ENCODE measurements at places on chromosomes 6 and 20.

DNA sequence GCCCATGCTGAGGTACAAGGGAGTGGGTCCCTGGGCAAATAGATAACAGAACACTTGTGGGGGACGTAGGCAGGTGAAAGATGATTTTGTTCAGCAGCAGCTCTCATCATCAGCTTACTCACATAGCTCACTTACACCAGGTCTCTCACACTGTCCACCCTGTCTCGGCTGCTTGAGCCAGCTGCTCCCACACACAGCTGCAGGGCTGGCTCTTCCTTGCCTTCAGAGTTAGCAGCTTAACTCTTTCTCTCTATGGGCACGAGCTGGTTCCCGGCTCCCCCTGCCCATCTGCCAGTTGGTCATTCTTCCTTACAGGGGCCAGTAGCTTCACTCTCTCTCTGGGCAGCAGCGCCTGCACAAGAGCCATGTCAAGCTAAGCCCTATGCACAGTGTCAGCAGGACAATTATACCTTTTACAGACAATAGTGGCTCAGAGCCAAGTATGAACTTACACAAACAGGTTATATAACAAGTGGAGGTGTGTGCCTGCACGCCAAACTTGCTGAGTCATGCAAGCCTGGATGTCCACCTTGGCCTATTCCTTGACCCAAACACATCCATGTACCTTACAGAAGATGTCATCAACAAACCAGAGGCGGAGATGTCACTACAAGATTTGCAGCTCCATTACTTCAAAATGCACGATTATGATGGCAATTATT is 18.7 kb downstream of the ZNF391 start:
- no peak for DNase-seq

DNA sequence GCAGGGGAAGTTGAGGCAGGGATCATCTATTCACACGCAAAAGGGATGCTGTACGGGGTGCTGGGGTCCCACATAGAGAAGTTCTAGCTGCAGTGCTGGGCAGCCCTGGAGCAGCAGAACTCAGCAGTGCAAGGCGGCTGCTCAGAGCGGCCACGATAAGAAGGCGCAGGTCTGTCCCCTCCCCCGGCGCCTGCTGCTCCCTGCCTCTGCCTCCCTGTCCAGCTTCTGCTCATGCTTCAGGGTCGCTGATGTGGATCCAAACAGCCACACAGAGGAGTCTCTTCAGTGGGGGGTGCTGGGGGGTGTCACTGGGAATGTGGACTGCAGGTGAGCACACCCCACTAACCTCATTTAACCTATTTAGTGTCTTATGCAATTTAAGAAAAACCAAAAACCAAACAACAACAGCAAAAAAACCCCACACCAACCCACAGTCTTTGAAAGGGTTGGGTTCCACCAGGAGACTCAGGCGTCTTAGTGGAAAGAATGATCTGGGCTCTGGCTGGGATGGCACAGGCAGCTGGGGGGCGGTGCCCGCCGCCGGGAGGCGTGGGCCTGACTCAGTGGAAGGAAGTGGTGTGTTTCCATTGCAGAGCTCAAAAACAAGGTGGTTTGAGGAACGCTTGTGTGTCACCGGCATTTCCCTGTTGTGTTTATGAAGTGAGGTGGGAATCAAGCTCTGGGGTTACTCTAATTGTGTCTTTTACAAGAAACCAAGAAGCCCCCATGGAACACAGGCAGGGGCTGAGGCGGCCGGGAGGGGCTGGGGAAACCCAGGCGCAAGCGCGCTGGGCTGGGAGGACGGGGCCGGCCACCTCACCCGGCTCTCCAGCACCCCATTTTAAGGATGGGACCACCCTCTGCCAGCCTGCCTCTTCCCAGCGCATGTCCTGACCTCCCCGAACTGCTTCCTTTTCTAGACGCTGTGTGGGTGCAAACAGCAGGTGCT is 55.1 kb downstream of the IRF4 start:
- no peak for DNase-seq

DNA sequence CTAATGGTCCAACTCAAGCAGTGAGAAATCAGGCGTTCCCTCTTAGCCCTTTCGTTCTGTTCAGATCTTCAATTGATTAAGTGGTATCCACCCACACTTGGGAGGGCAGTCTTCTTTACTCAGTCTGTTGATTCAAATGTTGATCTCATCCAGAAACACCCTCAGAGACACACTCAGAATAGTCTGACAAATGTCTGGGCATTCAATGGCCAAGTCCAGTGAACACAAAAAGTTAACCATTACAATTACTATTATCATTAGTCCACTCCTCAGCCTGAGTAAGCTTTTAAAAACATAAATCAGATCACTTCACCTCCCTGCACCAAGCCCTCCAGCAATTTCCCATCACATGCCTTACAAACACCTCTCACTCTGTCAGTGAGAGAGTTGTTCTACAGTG is 423.2 kb downstream of the RFPL4B start:
- no peak for DNase-seq

DNA sequence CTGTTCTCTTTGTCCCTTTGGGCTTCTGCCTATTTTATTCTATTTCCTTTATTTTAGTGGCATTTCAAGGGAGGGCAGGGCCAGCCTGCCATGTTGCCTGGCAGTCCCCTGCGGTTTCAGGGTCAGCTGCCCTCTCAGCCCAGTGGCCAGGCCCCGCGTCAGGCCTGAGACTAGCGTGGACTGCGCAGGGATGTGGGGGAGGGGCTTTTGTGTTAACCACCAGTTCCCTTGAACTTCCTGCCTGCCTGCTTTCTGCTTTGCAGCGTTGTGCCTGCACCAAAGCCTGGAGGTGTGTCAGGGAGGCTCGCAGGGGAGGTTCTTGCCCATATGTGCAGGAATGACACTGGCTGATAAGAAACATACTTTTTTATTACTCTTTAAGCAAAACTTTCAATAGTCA is 157.6 kb downstream of the SLC35B3 start:
- DNase-seq = peak; percentile 61

DNA sequence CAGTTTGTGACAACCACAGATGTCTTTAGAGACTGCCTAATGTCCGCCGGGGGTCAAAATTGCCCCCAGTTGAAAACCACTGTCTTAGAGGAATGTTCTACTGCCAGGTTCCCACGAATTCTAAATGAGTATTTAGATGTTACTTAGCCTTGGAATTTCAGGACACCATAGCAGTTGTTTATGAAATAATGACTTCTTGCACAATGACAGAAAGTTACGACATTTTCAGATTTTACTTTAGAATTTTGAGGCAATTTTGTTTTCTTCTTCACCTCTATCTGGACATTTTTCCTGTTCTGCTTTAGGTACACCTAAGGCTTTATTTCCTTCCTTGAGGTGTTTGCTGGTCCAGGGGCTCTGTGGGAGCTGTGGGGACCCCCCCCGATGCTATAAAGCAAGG is 83.4 kb downstream of the CCDC170 start:
- DNase-seq = no peak

GRCh38 chr6:120198033-120198432 is 848.5 kb upstream of the MAN1A1 start:
- peak; percentile 59 for DNase-seq

- DNase-seq = no peak
These were observed 55.3 kb upstream of the UFL1 start for GRCh38 chr6:96466147-96466863.

- no peak for DNase-seq
These were observed 129.6 kb upstream of the BEND3 start for GRCh38 chr6:107244742-107245480.

- no peak for DNase-seq
These were observed 28.5 kb downstream of the TRAM2 start for GRCh38 chr6:52548353-52548713.

DNA sequence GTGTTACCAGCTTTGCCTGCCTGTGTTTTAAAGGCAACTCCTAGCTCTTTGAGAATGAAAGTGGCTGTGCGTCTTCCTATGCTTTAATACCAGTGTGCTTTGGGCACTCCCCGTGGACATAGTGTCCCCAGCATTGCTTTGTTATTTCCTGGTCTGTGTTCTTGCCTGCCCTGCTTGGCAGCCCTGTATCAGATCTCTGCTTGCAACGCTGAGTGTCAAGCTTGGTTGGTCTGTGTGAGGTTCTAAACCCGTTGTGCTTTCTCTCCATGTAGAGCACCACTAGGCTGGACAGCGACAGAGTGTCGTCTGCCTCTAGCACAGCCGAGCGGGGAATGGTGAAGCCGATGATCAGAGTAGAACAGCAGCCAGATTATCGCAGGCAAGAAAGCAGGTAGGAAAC is 80.2 kb downstream of the AFDN start:
- peak; percentile 63 for DNase-seq

DNA sequence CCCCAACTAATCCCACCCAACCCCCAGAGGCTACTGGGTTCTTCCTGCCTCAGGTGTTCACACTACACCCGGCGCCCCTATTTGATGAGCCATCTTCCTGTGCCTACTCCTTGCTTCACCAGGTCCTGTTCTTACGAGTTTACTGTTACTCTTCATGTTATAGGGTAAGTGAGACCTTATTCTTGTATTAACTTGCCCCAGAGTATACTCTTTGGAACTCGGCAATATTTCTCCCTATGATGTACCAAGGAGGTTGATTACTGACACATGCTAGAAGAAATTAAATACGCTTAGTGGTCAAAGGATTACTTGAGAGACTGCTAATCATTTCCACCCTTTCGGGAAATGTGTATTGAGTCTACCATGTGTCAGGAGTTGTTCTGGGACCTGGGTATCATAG is 8.9 kb downstream of the RING1 start:
- DNase-seq = no peak
